ENCODE measurements at places on chromosomes 2 and 18. TPM values are rescaled to one million over a fixed set of nuclear protein-coding genes. Genes with fewer than 3 reads are reported as not detected.
A peak's percentile ranks its signal among the peaks of the same experiment; 100 is the strongest.

GRCh38 chr18:35500113-35500512 lies 2.4 kb upstream of the INO80C start:
- no peak overlapping the region for H3K27ac ChIP-seq
- no peaks in the 10 kb centered on the region for H3K36me3 ChIP-seq
- peaks cover 23% of the 10 kb centered on the region for H3K4me1 ChIP-seq
- no peak for DNase-seq
- H3K27me3 ChIP-seq = no peaks in the 10 kb centered on the region
- H3K4me3 ChIP-seq = no peak overlapping the region

DNA sequence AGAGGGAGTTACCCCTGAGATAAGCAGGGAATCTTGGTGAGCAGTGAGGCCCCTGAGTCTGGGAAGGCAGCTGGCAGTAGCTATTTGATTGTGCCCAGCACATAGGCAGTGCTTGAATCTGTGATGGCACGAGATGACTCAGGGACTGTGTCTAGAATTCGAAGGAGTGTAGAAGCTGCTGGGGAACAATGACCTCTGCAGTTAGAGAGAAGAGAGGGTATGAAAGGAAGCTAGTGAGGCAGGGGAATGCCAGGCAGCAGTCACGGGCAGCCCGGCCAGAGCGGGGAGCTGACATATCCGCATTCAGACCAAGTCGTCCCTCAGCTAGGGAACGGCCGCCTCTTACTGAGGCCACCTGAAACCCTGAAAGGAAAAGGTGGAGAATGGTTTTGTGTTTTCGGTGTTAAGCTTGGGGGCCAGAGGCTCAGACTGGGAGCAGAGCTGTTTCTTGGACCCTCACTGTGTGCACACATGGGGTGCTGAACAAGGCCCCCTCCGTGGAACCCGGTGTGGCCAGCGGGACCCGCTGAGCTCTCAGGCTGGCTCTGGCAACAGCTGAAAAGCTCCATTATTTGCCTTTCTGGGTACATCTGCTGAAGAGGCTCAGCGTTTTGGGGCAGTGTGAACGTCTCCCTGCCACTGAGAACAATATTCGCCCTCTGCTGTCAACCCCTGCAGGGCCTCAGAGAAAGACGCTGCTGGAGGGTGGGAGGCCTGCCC lies 32.9 kb downstream of the ARHGEF4 start:
- no peak for DNase-seq
- no peaks in the 10 kb centered on the region for H3K36me3 ChIP-seq
- no peak overlapping the region for H3K27ac ChIP-seq
- peaks cover 5% of the 10 kb centered on the region for H3K27me3 ChIP-seq

DNA sequence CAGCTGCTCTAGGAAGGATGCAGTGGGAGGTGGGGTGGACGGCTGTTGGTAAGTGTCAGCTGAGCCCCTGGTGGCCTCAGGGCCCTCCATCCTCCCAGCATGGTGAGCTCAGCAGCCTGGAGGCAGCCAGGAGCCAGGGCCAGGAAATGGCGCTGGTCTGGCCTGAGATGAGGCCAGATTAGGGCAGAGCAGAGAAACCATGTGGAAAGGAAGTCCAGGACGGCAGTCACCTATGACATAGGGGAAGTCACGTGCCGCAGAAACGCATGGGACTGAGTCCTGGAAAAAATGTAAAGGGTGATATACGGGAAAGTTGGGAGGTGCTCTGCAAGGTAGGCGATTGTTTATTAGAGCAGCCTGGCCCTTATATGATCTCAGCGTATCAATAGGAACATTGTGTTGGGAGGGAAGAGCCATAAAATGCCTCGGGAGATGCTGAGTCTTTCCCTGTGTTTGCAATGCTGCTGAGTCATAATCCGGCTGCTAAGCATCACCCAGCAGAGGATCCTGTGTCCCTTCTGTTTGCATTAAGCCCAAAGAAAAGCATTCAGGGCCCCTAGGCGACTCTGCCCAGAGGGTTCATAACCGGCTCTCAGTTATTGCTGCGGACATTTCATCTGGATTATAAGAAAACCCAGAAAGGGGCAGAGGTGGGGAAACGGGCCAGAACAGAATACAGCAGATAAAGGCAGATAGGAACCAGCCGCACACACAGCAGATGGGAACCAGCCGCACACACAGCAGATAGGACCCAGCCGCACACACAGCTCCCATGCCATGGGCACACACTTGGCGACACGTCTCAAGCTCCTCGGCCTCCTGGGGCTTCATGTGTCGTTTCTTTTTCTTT lies 30.3 kb upstream of the B3GNT7 start:
- no peaks in the 10 kb centered on the region for H3K27me3 ChIP-seq
- H3K4me3 ChIP-seq = no peak overlapping the region
- H3K4me1 ChIP-seq = peaks cover 8% of the 10 kb centered on the region
- H3K27ac ChIP-seq = no peak overlapping the region
- H3K36me3 ChIP-seq = peaks cover 4% of the 10 kb centered on the region

GRCh38 chr2:85706599-85707296 lies 12.6 kb downstream of the GNLY start:
- H3K27me3 ChIP-seq = no peaks in the 10 kb centered on the region
- no peak overlapping the region for H3K4me3 ChIP-seq
- no peaks in the 10 kb centered on the region for H3K36me3 ChIP-seq
- peak; percentile 85 for DNase-seq

- no peaks in the 10 kb centered on the region for H3K4me1 ChIP-seq
- no peaks in the 10 kb centered on the region for H3K27me3 ChIP-seq
- H3K27ac ChIP-seq = no peak overlapping the region
- DNase-seq = no peak
- H3K36me3 ChIP-seq = no peaks in the 10 kb centered on the region
- H3K4me3 ChIP-seq = no peak overlapping the region
These were observed 28.9 kb downstream of the SERTAD2 start for GRCh38 chr2:64624862-64625261.

- H3K4me3 ChIP-seq = no peak overlapping the region
- H3K4me1 ChIP-seq = no peaks in the 10 kb centered on the region
- no peak overlapping the region for H3K27ac ChIP-seq
- no peaks in the 10 kb centered on the region for H3K36me3 ChIP-seq
- no peaks in the 10 kb centered on the region for H3K27me3 ChIP-seq
These were observed 274.5 kb downstream of the NCKAP5 start for GRCh38 chr2:133293544-133294353.

- DNase-seq = no peak
- no peak overlapping the region for H3K4me3 ChIP-seq
- H3K4me1 ChIP-seq = peaks cover 9% of the 10 kb centered on the region
- H3K27me3 ChIP-seq = no peaks in the 10 kb centered on the region
- H3K27ac ChIP-seq = no peak overlapping the region
- H3K36me3 ChIP-seq = no peaks in the 10 kb centered on the region
These were observed 321.0 kb downstream of the RND3 start for GRCh38 chr2:150166313-150167051.

GRCh38 chr2:176826356-176826755 lies 386.2 kb upstream of the HNRNPA3 start:
- no peak for DNase-seq
- no peak overlapping the region for H3K4me3 ChIP-seq
- no peaks in the 10 kb centered on the region for H3K4me1 ChIP-seq
- H3K27me3 ChIP-seq = no peaks in the 10 kb centered on the region
- no peak overlapping the region for H3K27ac ChIP-seq

GRCh38 chr2:105244451-105244850 lies 2.9 kb downstream of the GPR45 start:
- no peak overlapping the region for H3K27ac ChIP-seq
- H3K27me3 ChIP-seq = no peaks in the 10 kb centered on the region
- no peaks in the 10 kb centered on the region for H3K4me1 ChIP-seq

- no peak for DNase-seq
- no peak overlapping the region for H3K4me3 ChIP-seq
- H3K27me3 ChIP-seq = no peaks in the 10 kb centered on the region
- H3K36me3 ChIP-seq = no peaks in the 10 kb centered on the region
- peak overlapping the region; percentile 68 for H3K27ac ChIP-seq
These were observed 35.4 kb upstream of the COL6A3 start for GRCh38 chr2:237449193-237449881.

DNA sequence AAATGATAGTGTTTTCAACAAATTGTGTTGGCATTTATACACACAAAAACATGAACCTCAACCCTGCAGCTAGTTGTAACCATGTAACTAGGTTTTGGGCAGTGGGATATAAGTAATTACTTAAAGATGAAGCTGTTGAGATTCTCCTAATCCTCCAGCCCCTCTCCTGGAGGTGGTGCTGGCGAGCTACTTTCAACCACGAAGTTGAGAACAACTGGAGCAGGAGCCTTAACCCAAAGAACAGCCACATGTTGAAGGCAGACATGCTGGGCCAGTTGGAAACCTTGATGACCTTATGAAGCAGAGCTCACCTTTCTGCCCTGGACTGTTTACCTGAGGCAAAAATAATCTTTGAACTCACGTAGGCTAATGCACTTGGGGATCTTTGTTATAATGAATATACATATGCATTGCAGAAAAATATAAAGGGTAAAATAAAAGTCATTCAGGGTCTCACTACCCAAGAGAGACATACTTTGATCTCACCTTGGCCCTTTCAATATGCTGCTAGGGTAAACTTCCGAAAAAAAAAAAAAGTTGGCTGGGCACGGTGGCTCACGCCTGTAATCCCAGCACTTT lies 89.6 kb upstream of the NPAS2 start:
- H3K4me1 ChIP-seq = peaks cover 4% of the 10 kb centered on the region
- no peaks in the 10 kb centered on the region for H3K27me3 ChIP-seq
- peak; percentile 61 for DNase-seq
- H3K27ac ChIP-seq = no peak overlapping the region
- no peak overlapping the region for H3K4me3 ChIP-seq

GRCh38 chr2:112644155-112644932 lies 1.4 kb upstream of the SLC20A1 start:
- peak overlapping the region; percentile 92 for H3K4me3 ChIP-seq
- peaks cover 38% of the 10 kb centered on the region for H3K4me1 ChIP-seq
- H3K27me3 ChIP-seq = no peaks in the 10 kb centered on the region
- no peak for DNase-seq

GRCh38 chr2:100577777-100578176 lies 15.0 kb downstream of the PDCL3 start:
- H3K4me1 ChIP-seq = peaks cover 16% of the 10 kb centered on the region
- no peak overlapping the region for H3K4me3 ChIP-seq
- no peak for DNase-seq
- H3K27me3 ChIP-seq = no peaks in the 10 kb centered on the region
- no peak overlapping the region for H3K27ac ChIP-seq

DNA sequence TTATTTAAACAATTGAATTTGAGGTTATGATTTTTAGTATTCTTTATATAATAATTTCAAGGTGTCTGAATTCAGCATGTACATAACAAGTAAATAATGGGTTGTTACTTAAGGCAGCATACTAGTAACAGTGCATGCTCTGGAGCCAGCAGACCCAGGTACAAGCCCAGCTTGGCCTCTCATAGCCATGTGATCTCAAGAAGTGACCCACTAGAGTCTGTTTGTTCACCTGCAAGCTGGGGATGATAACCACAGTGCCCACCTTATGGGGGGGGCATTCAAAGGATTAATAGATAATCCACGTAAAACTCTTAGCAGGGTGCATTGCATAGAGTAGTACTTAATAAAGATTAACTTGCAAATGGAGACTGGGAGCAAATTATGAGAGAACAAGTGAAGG lies 163.6 kb downstream of the TRABD2A start:
- no peaks in the 10 kb centered on the region for H3K36me3 ChIP-seq
- DNase-seq = no peak
- no peaks in the 10 kb centered on the region for H3K27me3 ChIP-seq
- H3K4me3 ChIP-seq = no peak overlapping the region
- H3K4me1 ChIP-seq = no peaks in the 10 kb centered on the region

ANKRD62 gene
- 0.27 TPM for total RNA-seq

ERBB4 gene
- total RNA-seq = 25.3 TPM

NCKAP1 gene
- total RNA-seq = 96.8 TPM

CCDC178 gene
- not detected for total RNA-seq

Measured in lower lobe of right lung (tissue), 2 donors.